SHP77 (cell line): ENCODE measurements at places on chromosomes 12 and 14.

- peak; percentile 44 for DNase-seq
These were observed 394.0 kb upstream of the SYT1 start for GRCh38 chr12:78470354-78471195.

GRCh38 chr12:119412811-119413794 is 78.6 kb downstream of the CCDC60 start:
- DNase-seq: peak; percentile 32

DNA sequence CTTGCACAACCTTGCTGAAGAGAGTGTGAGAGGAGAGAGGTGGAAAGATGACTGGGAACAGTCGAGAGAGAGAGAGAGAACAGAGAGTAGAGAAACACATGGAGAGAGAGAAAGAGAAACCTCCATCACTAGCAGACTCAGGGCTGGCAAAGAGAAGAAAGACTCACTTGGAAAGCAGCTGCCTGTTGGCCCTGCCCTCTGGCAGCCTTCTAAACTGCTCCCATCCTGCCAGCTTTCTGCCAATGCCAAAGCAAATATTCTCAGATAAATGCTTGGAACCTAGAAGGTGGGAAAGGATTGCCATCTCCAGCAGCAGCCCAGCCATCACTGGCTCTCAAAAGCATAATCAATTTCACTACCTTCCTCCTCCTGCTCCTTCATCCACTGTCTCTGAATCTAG is 107.9 kb upstream of the WSCD2 start:
- DNase-seq: no peak

DNA sequence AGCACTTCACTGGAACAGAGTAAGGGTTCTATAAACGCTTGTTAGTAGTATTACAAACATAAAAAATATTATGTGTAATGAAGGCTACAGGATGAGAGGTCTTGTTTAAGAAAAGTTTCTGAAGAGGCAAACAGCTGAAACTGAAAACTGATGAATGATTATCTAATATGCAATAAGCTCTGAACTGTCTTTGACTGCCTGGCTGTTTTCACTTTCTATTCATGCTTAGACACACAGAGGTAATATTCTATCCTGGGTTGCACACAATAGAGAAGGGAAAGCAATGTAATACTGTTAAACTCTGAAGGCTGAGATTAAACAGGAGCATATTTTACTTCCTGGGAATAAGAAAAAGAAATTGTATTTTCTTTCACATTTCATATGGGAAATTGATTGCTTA is 251.3 kb downstream of the ALX1 start:
- DNase-seq: no peak

GRCh38 chr14:58238252-58239243 is 6.1 kb upstream of the PSMA3 start:
- no peak for DNase-seq

DNA sequence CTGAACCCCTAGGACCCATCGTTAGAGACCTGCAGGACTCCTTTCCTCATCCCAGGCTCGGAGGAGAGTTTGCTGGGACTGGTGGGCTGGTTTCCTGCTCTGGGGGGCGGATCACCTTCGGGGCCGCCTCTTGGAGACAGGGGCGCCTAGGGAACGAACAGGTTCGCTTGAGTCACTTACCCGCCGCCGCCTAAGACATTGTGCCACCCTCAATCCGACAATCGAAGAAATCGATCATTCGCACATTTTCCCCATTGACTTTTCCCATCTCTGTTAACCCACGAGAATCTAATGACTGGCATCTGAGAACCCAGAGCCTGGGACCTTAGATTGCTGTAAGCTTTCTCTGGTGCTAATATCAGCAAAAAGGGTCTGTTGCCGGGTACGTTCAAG is 322 bp downstream of the SLC39A9 start:
- DNase-seq: no peak

GRCh38 chr14:37610945-37611523 is 15.6 kb downstream of the TTC6 start:
- DNase-seq: no peak

DNA sequence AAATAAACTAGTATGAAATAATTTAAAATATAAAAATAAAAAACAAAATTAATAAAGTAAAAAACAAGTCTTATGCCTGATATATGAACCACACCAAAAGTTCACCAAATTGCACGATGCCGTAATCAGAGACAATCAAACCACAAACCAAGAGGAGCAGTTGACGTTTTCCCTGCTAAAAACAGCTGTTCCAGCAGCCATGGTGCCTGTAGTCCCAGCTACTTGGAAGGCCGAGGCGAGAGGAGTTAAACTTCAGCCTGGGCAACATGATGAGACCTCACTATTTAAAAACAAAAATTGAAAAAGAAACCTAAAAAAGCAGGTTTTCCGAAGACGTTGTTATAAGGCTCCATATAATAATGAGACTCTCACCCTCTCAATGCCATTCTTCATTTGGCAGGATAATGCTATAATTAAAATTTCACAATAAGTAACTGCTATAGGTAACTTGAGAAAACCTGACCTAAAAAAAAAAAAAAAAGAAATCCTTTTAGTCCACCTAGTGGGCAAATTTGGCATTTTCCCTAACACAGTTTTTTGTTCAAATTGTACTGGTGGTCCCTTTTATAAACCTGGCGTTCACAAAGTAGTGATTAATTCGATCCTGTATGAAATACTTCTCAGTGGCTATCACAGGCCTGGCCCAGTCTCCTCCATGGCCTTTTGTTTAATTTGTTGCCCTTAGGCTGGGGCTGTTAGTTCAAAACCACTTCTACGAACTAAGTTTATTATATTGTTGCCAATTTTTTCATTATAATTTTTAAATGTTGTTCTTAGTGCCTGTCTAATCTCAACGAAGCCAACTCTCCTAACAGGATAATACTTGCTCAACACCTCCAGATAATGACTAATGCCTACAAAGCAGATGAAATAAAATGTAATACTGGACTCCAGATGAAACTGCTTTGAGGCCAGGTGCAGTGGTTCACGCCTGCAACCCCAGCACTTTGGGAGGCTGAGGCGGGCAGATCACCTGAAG is 62.1 kb downstream of the TNFAIP2 start:
- DNase-seq: peak; percentile 18

DNA sequence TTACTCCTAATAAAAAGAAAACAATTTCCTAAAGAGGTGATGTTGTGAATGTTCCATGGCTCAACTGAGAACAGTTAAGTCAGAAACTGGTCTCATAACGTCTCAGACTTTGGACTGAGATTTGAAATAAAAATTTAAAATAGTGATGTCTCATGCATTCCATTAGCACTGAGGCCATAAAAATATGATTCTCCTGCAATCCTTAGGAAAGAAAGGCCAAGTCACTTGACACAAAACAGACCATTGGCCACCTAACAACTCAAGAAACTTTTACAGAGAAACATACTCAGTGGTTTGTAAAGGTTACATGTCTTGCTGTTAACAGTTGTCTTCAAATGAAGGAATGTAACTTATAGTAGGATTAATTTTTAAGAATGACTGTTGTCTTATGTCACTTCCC is 58.1 kb downstream of the STAB2 start:
- DNase-seq: no peak

GRCh38 chr12:9070351-9070750 is 45.4 kb downstream of the A2M start:
- no peak for DNase-seq

- DNase-seq: no peak
These were observed 5.0 kb upstream of the MMP19 start for GRCh38 chr12:55847603-55848291.

- DNase-seq: no peak
These were observed 25.3 kb downstream of the PAPLN start for GRCh38 chr14:73262427-73263183.

DNA sequence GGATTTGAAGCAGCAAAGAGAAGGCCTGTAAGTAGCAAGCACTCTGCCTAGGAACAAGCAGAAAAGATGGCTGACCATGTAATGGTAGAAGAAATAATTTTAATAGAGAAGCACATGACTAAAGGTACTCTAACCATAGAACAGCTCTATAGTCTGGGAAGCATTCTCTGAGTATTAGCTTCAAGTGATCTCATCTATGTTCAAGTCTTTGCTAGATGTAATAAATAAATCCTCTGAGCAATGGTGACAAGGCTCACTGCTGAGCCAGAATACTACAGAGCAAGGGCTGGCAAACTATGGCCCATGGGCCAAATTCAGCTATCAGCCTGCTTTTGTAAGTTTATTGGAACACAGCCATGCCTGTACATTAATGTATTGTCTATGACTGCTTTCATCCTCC is 84.8 kb downstream of the PEBP1 start:
- DNase-seq: no peak

DNA sequence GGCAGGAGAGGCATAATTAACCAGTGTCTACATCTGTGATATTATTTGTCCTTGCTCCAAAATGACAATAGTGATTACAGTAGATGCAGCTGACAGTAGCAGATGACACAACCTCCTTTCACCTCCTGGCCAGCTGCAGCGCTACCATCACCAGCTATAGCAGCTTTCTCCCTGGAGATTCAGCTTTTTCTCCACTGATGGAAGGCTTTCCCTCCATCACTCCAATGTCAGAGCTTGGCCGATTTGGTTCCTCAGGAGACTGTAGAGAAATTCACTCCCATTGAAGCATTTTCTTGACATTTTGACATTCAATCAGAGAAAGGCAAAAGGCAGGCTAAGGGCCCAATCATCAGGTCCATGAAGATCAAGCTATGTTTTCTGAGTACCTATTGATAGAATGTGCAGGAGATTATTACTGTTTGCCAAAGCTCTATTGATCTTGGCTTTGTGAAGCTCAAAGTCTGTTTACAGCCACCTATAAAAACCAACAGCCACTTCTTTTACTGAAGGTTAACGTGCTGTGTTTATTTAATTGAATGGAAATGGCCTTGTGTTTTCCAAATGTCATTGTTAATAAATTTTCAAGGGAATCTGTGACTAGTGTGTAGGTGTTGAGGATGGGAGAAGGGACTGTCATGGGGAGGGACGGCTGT is 785.1 kb downstream of the DIO2 start:
- no peak for DNase-seq

DNA sequence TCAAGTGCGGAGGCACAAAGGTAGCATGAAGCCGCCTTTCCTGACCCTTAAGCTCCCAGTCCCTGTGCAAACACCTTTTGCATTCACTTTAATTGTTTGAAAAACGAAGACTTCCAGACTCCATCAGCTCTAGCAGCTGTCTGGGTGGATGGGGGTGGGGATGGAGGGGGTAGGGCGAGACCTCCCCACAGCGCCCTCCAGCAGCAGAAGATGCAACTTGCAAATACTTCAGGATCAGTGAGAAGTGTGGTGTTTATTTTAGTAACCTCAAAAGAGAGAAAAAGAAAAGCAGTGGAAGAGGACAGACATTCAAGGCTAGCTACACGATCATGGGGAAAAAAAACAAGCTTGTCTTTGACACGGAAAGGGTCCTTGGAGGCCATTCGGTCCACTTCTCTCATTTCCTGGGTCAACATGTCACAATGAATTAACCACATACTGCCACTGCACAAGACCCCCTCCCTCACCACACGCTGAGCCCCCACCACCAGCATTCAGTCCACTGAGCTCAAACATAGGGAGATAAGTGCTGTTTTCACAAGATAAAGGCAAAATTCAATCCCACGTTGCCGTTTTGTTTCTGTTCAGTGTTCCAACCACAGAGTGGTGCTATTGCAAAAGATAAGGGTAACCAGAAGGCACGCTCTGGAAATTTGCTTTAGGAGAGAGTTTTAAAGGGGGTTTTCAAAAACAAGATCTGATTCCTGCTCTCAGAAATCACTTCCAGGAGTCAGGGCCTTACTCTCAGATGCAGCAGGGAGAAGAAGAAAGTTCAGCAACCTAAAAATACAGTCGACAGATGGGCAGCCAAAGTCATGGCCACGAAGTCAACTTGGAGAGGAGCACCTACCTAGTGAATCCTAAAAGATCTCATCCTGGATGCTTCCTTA is 3.3 kb upstream of the NTF3 start:
- DNase-seq: no peak

DNA sequence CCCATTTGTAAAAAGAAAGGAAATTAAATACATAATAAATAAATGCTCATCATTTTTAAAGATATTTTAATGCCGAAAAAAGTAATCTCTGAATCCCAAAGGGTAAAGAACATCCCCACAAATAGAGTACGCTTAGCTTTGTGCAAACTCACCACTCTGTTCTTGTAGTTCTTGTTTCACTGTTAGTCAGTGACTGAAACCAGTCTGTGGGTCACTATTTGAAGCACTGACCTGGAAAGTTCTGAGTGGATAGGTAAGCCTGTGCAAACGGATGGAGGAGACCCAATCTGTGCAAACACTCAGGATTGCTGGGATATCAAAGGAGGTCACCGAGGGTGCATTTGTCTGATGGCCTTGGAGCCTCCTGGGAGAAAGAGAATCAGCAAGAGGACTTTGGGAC is 68.1 kb upstream of the TSPAN11 start:
- no peak for DNase-seq

GRCh38 chr12:103639983-103640382 is 52.9 kb downstream of the STAB2 start:
- no peak for DNase-seq

GRCh38 chr14:64639340-64639821 is 64.8 kb upstream of the PLEKHG3 start:
- DNase-seq: no peak

GRCh38 chr12:104360157-104360556 is 56.6 kb downstream of the EID3 start:
- no peak for DNase-seq

- no peak for DNase-seq
These were observed 29.3 kb downstream of the MAP1LC3B2 start for GRCh38 chr12:116588390-116589028.

DNA sequence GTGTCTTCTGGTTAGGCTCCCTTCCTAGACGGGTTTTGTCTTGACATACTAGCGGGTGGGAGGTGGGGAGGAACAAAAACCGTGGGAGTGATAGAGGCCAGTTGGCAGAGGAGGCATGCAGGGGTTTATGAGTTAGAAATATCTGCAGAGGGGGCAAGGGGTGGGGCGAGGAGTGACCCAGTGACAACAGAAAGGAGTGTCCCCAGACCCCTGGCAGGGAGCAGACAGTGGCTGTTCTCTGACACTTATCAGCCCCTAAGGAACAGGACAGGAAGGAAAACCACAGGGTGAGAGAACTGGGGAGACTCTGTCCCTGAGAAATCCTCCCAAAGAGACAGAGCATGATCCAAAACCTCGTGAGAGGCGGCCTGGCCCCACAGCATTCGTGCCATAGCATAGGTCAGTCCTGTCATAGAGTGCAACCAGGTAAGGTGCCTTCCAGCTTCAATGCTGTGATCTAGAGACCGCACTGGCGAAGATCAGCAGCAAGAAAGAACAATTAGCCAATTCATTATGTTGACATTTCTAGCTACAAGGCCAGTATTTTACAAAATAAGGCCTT is 141.4 kb downstream of the CRADD start:
- no peak for DNase-seq

DNA sequence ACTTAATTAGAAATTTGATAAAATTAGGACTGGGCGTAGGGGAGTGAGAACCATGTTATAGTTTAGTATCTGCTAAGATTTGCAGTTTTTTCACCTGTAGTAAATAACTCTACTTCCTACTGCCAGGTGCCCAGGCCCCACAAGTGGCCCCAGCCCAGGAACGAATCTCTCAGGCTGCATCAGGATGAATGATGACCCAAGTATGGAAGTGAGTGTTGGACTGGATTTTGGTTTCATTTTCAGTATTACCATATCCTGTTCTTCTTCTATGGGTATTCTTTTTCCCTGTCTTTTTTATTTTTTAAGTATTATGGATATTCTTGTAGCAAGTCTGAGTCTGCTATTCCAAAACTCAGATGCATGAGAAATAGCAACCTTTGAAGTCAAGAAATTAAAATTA is 120.3 kb upstream of the BCAT1 start:
- no peak for DNase-seq

- no peak for DNase-seq
These were observed 8.8 kb upstream of the PRIMA1 start for GRCh38 chr14:93797071-93797470.

GRCh38 chr14:81005540-81006228 is 50.3 kb downstream of the TSHR start:
- DNase-seq: no peak

GRCh38 chr14:20976291-20976690 is 13.5 kb upstream of the METTL17 start:
- DNase-seq: no peak
